ENCODE measurements at places on chromosomes 11 and 22. TPM values are rescaled to one million over a fixed set of nuclear protein-coding genes. Genes with fewer than 3 reads are reported as not detected.

CCDC90B gene
- total RNA-seq: 36.0 TPM

GP1BB gene
- total RNA-seq: 1.8 TPM

LRRC55 gene
- total RNA-seq: not detected

ELF5 gene
- total RNA-seq: not detected

CWC15 gene
- 24.0 TPM for total RNA-seq

APOBEC3C gene
- total RNA-seq: 22.6 TPM

SLC25A45 gene
- total RNA-seq: 0.98 TPM

VPS51 gene
- 269 TPM for total RNA-seq

GRK2 gene
- total RNA-seq: 36.5 TPM

FAM181B gene
- 0.33 TPM for total RNA-seq

SMC1B gene
- not detected for total RNA-seq

CCDC87 gene
- total RNA-seq: 0.76 TPM

SPDYC gene
- not detected for total RNA-seq

MFNG gene
- total RNA-seq: 1.5 TPM

SOX6 gene
- 0.33 TPM for total RNA-seq

CREBZF gene
- total RNA-seq: 24.2 TPM

PGA4 gene
- total RNA-seq: not detected

AAMDC gene
- 16.1 TPM for total RNA-seq

RIC3 gene
- 0.38 TPM for total RNA-seq

LGR4 gene
- total RNA-seq: 41.5 TPM

RCN1 gene
- total RNA-seq: 113 TPM

RAG1 gene
- 1.3 TPM for total RNA-seq

SAA4 gene
- total RNA-seq: 0.33 TPM

TMEM218 gene
- total RNA-seq: 23.6 TPM

DKK3 gene
- 83.7 TPM for total RNA-seq

INPPL1 gene
- total RNA-seq: 91.7 TPM

OR51B4 gene
- not detected for total RNA-seq

CALCA gene
- total RNA-seq: not detected

YAP1 gene
- 143 TPM for total RNA-seq

LAYN gene
- 14.3 TPM for total RNA-seq

MYEOV gene
- 1.0 TPM for total RNA-seq
